ENCODE measurements at places on chromosomes 5 and 9.

GRCh38 chr9:107931071-107931715 is 441.6 kb upstream of the KLF4 start:
- no peak for DNase-seq

GRCh38 chr9:81649475-81650240 is 39.7 kb downstream of the TLE1 start:
- DNase-seq, result no peak

- no peak for DNase-seq
Observed at GRCh38 chr5:10489810-10490426, 48.2 kb downstream of the ROPN1L start.

DNA sequence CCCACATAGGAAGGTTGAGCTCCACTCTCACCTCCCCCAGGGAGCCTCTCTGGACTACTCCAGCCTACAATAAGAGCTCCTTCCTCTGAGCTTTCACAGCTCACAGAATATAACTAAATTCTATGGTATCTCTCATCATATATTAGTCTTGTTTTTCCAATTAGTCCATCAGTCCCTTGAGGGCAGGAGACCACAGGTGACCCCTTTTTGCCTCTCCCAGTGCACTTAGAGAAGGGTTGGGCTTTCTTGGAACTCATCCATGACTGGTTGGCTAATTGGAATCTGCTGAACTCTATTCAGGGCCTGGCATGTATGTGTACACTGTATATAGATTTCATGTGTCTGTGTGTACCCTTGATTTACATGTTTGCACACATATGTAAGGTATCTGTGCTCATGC is 50.4 kb upstream of the ARAP3 start:
- DNase-seq, result no peak

DNA sequence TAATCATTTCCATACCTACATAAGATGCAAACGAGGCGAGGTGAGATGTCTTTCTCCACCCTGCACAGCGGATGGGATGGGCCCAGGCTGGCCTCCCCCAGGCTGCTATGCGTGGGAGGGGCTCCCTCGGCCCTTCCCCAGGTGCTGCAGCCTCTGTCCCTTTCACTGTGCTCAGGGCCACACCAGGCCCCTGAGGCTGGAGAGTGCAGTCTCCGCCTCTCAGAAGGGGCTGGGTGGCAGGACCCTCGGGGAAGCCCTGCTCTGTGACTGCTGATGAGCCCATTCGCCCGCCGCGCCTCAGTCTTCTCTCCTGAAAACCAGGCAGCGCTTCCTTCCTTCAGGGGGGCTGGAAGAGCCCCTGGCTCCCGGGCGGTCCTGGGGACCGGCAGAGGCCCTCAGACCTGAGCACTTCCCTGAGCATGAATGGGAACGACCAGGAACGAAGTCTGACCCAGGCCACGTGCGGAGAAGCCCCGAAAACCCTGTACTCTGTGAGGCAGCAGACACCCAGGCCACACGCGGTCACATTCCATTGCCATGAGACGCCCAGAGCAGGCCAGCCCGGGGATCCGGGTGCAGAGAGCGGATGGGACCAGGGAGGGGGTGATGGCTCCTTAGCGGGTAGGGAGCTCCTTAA is 21.9 kb upstream of the NOTCH1 start:
- peak; percentile 87 for DNase-seq

DNA sequence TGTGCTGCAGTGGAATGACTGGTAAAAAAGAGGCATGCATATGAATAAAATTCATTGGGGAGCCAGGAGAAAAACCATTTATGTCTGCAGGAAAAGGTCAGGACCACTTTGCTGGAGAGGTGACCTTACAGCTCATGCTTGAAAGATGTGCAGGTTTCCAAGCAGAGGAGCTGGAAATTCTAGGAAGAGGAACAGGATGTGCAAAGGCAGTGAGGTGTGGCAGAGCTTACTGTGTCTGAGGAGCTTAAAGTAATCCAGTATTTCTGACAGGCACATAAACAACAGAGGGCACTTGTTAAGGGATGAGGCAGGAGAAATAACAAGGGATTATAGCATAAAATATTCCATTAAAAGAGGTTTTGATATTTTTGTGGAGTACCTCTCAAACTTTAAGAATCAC is 203.2 kb downstream of the CD180 start:
- DNase-seq, result no peak

GRCh38 chr5:91885291-91886265 is 502.5 kb upstream of the ARRDC3 start:
- no peak for DNase-seq

DNA sequence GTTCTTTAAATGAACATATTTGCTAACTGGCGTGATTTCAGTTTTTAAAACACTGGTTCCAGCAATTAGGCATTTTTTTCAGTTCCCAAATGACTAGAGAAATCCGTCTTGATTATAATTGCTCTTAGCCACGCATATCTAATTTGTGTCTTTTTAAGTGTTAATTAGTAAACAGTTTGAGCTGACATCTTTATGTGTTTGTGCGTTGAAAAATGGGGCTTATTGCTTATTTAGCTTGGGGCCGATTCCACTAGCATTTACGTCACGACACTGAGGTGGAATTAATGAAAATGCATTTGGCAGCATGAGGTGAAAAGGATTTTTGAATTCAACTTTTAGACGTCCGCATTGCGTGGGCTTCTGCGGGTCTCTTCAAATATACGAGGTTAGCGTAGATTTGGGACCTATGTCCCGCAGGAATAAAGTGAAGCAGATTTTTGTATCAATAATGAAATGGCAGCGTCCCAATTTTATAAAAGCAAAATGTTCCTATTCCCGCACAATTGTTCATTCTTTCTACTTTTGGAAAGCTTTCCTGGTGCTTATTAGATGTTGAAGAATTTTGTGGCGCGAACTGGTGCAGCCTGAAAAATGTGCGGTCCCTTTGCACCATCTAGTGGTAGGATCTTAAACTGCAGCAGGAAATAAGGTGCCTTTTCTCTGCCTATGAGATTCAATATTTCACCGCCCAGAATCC is 122.7 kb upstream of the LMX1B start:
- DNase-seq, result peak; percentile 58

DNA sequence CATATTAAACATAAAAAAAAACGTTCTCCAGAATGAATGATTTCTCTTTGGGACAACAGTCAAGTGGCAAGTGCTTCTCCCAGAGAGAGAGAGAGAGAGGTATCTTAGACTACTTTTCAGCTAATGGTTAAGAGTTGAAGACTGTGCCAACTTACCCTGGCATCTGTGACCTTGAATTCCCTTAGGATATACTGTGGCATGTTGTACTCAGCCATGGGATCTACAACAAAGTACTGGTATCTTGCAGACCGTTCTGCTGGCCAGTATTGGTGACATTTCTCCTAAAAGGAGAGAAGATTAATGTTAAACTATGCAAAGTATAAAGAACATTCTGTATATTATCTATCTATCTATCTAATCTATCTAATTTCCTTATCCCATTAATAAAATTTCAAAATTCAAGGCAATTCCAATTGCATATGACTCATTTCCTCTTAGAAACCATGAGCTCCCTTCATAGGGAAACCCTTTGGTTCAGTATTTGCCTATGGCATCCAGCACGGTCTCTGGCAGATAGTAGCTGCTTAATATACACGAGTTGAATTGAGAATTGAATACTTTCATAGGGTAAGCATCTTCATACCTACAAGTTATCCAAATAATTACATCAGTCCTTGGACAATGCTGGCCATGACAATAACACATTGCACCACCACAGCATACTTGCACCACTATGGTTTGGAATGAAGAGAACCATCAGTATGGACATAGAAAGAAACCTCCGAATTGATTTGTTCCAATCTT is 539.4 kb upstream of the DMAC1 start:
- no peak for DNase-seq

Data from HuH-7.5 (cell line).